NCI-H2081 (cell line): ENCODE measurements at places on chromosomes 7 and 10.

DNA sequence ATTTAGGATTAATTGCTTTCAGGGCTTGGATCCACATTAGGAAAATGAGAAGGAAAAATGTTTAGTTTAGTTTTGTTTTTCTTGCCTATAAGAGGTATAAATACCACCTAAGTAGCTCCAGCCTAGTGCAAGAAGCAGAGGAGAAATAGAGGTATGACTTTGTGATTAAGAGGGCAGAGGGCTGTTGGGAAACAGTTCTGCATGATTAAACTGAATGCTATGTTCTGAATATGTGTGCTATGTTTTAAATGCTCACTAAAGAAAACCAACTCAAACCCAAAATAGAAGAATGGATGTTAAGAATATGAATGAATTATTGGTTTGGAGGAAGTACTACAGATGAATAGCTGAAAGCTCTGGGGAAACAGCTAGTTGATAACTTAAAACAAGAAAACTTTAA, 7.6 kb downstream of the CALCR start:
- DNase-seq, result no peak

DNA sequence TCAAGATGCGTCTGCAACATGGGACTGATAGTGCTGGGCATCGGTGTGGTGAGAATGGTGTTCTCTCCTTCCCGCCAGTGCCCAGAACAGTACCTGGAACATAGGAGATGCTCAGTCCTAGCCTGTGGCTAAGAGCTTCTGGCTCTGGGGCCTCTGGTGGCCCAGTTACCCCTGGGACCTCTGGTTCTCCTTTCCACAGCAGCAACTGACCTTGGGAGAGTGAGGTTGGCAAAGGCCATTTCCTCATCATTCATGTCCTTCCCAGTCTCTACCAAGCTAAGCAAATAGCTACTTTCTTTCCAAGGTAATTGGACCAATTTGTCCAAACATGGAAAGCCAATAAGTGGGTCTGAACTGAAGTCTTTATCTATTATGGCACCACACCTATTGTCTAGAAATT, 11.6 kb upstream of the GOLGA7B start:
- no peak for DNase-seq

- DNase-seq, result no peak
These were observed 67.4 kb upstream of the SLC35G1 start for GRCh38 chr10:93826355-93826754.

GRCh38 chr10:100776671-100777070, 31.3 kb downstream of the PAX2 start:
- no peak for DNase-seq

- no peak for DNase-seq
These were observed 156.7 kb upstream of the TCF7L2 start for GRCh38 chr10:112793202-112793921.

DNA sequence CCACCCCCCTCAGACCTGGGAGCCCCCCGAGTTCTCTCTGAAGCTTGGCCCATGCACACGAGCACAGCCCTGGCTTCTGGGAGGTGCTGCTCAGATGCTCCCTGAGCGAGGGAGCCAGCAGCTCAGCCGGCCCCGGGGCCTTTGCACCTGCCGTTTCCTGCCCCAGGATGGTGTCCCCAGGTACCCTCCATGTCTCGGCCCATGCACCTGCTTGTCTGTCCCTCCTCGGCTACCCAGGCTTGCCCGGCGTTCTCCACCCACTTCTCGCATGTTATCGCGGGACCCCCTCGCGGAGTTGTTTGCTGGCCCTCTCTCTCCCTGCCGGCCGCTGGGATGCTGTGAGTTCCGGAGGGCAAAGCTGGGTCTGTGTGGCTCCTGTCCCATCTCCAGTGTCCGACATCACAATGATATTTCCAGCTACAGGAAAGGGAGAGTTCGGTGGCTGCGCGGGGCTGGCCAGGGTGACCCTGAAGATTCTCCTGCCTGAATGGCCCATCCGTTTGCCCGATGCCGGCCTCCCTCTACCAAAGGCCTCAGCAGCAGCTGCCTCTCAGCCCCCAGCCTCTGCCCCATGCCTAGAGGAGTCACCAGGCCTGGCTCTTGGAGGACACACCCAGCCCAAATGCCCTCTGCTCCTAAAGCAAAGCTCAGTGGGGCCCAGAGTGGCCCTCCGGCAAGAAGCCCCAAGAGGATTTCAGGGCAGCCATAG, 12.2 kb upstream of the LFNG start:
- DNase-seq, result no peak

DNA sequence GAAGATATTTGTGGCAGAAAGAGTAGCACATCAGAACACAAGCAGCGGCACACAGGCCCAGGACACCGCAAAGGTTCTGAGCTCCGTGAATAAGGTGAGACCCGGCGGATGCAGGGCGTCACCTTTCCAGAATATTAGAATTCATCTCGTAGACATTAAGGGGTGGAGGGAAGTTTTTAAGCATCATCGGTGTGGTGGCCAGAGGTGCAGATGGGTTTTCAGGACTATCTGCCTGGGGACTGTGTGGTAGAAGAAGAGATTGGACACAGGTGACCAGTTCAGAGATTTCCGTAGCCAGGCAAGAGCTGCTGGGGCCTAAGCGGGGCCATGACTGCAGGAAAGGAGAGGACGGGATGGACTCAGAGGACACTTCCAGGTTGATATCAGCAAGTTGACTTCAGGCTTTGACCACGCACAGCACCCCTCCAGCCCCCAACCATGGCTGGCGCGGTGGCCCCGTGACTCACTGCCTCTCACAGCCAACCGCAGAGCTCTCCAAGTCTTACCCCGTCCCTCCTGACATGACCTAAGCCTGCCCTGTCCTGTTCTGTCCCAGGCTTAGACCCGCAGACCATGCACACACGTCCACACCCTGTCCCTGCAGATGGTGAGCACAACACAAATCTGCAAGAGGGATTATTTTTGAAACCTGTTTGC, 97.2 kb downstream of the OAT start:
- no peak for DNase-seq

DNA sequence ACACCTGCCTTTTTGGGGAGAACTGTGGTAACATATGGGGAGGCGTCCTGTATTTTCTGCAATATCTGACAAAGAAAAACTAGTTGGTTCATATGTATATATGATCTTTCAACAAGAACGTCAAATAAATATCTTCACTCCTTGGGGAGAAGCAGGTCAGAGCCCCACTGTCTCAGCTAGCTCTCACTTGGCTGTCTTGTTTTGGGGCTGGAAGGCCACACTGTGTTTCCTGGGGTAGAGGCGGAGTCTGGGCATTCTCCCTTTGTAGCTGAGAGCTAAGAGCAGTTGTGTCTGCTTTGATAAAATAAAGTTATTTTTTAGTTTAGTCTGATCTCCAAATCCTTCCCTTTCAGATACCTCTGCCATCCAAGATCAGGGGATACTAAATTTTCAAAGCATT, 83.9 kb upstream of the IGFBP3 start:
- DNase-seq, result no peak

- no peak for DNase-seq
These were observed 297.2 kb downstream of the C7orf25 start for GRCh38 chr7:42614636-42615035.

- DNase-seq, result no peak
These were observed 82.2 kb downstream of the MDFIC start for GRCh38 chr7:115004121-115004520.

DNA sequence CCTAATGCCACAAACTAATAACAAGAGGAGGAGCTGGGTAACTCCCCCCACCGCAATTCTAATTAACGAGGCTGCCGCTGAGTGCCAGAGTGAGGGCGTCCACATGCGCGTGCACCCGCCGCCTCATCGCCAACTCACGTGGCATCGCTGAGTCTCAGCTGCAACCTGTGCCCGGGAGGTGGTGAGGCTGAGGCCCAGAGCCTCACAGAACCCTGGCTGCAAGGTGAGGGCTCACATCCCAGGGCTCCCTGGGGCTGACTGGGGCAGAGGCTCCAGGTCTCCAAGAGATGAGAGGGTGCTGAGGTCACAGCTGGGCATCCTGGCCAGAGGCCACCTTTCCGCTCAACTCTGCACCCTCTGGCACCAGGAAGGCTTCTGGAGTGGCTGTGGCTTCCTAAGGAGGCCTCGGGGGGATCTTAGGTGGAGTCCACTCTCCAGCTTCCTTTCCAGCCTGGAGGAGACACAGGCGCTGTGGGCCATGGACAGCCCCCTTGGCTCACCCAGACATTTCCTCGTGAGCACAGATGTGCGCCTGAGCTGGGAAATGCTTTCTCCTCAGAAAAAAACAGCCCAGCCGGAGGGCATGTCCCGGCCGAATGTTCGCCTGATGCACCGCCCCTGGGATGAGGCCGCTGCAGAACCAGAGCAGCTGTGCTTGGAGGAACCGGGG, 242.6 kb downstream of the MAD1L1 start:
- DNase-seq, result no peak

- DNase-seq, result no peak
These were observed 127.2 kb upstream of the SLC25A13 start for GRCh38 chr7:96449094-96449493.

- no peak for DNase-seq
These were observed 14.0 kb upstream of the ATXN7L1 start for GRCh38 chr7:105890290-105890997.

DNA sequence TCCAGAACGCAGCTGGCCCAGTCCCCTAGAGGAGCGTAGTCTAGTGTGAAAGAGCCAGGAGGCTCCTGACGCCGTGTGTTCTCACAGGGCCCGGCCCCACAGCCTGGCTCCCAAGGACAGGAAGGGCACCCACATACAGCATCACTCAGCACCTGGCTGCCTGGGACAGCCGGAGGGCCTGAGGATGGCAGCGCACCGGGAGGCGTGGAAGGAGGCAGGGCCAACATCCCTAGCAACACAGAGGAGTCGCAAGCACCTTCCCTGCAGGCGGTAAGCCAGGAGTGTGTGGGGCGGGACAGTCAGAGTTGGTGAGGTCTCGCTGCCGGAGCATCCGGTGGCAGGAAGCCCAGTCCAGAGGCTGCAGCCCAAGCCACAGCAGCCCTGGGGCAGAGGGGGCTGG, 125.8 kb downstream of the MAD1L1 start:
- no peak for DNase-seq

GRCh38 chr7:68381731-68382130, 1216.5 kb upstream of the AUTS2 start:
- no peak for DNase-seq

DNA sequence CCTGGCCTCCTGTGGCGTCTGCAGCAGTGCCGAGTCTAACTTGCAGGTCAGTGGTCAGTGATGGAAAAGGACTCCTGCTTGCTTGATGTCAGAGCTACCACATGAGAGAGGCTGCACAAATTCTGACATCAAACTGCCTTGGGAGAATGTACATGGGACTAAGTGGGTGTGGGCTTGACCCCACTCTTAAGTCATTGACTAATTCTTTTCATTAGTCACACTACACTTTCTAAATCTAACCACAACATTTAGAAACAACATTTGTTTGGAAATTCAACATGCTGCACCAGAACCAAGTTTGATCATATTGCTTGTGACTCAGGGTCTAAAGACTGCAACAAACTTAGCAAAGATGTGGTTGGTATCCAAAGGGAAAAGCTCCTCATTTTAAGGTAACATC, 24.4 kb upstream of the CDC14C start:
- no peak for DNase-seq

DNA sequence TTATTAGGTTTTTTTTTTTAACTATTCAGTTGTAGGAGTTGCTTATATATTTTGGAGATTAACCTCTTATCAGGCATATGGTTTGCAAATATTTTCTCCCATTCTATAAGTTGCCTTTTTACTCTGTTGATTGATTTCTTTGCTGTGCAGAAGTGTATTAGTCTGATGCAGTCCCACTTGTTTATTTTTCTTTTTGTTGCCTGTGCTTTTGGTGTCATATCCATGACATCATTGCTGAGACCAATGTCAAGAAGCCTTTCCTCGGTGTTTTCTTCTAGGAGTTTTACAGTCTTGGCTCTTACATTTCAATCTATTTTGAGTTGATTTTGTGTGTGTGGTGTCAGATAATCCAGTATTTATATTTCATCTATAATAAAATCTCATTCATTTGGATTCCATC, 155.4 kb downstream of the LRMDA start:
- DNase-seq, result no peak

DNA sequence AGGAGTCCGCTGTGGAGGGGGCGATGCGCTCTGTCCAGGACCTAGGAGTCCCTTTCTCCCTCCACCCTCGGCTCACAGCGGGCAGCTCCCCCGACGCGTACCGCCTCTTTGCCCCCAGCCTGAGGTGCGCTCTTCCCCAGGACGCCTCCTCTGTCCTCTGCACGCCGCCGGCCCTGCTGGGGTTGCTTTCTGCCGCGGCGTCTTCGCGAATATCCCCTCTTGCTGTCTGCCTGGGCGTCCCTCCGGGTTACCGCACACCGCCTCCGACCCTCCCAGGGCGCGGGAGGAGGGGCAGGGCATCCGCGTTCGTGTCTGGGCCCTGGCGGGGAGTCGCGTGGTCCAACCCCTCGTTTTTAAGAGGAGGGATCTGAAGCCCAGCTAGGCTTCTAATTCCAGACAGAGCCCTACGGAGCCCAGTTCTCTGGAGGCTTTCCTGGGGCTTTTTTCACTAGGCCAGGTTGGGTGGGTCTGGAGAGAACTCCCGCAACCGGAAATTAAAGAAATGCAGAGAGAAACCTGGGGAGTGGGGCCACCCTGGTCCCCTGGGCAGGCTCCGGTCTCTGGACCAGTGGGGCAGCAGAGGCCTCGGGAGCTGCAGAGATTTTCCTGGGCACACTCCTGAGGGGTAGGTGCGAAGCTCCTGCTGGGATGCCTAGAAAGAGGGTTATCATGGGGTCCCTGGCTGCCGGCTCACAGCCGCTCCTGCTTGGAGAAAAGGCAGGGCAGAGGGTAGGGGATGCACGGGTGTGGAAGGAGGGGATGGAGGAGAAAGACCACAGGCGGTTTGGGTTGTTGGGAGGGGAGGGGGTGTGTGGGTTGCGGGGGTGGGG, 166.9 kb downstream of the UBE2H start:
- no peak for DNase-seq

DNA sequence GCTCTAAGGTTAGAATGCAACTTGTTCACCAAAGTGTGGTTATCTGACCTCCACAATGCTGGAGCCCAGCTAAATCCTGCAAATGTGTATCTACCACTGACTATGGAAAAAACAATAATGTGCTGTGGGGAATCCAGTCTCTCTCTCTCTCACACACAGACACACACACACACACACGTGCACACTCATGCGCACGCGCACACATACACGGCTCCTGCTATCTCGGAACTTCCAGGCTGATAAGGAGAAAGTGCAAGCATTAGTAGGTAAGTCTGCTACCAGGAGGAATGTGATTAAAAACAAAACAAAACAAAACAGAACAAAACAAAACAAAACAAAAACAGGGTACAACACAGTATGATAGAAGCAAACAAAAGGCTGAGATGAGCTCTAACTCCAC, 205.2 kb downstream of the FRMD4A start:
- DNase-seq, result no peak

- no peak for DNase-seq
These were observed 119.6 kb downstream of the EMX2 start for GRCh38 chr10:117662126-117662525.

DNA sequence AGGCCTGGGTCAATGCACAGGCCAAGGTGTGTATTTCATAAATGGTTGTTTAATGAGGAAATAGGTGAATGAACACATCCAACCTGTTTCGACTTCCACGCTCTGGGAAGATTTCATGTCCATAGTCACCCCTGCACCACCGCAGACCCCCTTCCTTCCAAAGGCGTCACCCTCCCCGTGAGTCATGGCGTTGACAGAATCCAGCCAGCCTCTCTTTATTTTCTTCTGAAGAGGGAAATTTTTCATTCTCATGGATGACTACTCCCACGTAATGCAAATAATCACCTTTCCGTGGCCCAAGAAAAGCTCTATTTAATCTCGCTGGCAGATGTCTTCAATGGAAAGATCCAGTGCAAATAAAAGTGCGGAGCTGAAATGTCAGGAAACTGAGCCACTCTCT, 75.3 kb upstream of the FOXK1 start:
- no peak for DNase-seq

GRCh38 chr10:132873395-132873794, 69.0 kb downstream of the CFAP46 start:
- DNase-seq, result no peak
